Activated CD4-positive, alpha-beta T cell treated with anti-CD3 and anti-CD28 coated beads, Interleukin-2, amount 50 U/mL, for 24 hours (primary cell): ENCODE measurements at places on chromosomes 5 and 9.

- DNase-seq = no peak
Observed at GRCh38 chr9:90894986-90895687, 93.5 kb downstream of the SYK start.

- no peak for DNase-seq
Observed at GRCh38 chr9:93072383-93072795, 13.9 kb downstream of the SUSD3 start.

DNA sequence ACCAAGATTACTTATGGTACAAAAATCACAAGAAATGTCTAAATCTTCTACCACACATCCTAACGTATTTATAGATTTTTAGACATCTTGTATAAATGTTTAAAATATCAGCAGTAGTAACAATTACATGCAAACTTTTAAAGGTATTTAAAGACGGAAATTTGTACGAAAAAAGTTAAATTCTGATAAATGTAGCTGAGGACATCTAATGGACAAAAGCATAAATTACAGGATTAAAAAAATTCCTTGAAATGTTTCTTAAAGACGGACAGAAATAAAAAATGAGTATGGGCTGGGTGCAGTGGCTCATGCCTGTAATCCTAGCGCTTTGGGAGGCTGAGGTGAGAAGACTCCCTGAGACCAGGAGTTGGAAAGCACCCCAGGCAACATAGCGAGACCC is 15.8 kb downstream of the ERCC8 start:
- DNase-seq = no peak

DNA sequence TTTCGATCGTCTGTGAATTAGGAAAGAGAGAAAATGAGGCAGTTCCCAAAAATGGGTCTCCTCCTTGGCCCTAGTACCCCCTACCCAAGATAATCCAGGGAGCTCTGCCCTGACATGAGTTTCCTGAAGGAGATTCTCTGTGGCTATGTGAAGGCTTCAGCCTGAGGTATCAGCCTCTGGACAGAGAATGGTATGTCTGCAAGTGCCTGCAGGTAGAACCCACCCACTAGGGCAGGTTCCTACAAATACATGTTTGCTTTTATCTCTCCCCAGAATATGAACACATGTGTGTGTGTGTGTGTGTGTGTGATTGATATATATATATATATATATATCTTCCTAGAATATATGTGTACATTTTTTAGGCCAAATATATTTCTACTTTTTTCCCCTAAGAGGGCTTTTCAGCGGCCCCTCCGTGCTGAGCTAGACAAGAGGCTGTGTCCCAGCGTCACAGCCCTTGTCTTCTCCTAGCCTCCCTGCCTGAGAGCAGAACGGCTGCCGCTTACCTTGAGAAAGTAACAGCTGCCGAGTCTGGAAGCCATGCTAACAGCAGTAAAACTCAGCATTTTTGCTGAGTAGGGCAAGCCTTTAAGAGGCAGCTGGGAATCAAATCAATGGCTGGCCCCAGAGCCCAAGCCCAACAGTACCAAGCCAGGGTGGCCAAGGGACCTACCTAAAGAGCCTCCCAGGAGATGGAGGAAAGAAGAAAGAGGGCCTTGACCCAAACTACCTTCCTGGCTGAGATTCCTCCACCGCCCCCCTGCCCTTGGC is 2.1 kb downstream of the BRINP1 start:
- no peak for DNase-seq

DNA sequence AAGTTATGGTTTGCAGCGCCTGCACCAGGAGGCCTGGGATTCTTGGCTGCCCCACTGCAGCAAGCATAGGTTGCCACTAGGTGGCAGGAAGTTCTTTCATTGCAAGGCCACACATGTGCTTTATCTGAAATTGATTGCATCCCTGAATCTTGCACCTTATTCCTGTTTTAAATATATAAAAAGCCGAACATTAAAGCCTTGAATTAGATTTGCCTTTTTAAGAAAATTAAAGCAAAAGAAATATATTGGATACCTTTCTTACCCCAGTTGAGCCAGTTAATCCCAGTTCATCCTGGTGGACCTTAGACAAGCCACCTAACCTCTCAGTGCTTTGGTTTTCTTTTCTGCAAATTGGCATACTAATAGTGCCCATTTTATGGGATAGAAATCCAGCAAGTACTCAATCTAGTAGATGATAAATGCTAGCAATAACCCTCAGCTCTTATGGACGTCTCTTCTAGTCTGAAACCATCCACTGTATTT is 6.3 kb upstream of the TRMT10B start:
- peak; percentile 18 for DNase-seq

- peak; percentile 61 for DNase-seq
Observed at GRCh38 chr5:32232441-32233219, 58.5 kb upstream of the GOLPH3 start.

DNA sequence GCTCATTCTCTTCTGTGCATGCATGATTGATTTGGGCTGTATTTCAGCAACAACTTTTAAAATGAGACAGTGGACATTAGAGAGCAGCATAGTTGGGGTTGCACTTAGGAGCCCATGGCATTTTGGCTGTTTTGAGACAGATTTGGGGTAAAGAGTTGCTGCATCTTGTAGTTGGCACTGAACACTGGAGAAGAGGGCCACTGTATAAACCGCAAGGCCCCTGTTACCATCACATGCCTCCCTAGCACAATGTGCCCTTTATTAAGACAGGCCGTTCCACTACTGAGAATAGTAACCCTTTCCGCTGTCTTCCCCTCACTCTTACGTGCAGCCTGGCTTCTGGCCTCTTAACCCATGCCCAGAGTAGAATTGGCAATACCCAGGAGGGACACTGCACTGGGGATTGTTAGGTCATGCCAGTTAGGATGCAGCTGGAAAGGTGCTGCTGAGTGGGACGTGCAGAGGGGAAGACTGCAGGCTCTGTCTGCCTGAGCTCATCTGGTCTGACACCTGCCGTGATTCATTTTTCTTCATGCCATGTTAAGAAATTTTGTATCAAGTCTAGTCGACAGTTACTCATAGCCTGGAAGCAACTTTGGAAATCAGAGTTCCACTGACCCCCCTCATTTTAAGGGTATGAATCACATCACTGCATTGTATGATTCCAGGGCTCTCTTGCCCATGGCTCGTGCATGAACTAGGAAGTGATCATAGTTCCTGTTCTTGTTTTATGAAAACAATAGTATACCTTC is 146.9 kb upstream of the DMRT1 start:
- no peak for DNase-seq

- no peak for DNase-seq
Observed at GRCh38 chr5:167794121-167794520, 497.3 kb upstream of the WWC1 start.

DNA sequence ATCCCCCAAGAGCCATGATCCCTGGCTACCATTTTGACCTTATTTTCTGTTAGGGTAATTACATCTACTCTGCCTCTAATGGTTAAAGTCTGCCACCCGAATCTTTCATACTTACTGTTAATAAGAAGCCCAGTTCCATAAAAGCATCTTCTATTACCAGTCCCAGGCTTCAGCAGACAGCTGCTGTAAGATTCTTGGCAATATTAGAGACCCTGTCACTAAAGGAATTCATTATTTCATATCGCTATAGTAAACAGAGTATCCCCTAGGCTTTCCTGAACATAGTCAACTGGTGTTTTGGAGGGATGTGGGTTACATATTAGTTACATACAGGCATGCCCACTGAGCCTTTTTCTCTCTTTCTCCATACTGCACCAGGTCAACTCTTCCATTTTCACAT is 608.7 kb upstream of the SEMA6A start:
- DNase-seq = no peak

DNA sequence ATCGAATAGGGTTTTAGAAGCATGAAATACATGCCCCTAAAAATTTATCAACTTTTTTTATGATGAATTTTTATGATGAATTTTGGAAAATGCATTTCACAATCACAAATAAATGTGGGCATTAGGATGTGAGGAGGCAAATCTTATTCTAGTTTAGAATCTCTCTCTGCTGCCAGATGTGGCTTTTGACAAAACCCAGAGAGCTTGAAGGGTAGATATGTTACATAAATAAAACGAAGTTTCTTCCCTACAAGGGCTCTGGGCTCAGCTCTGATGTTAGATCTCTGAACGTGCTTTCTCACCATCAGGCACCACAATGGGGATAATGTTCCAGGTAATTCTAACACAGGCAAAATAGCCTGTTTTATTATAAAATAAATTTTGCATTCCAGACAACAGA is 102.3 kb upstream of the ADAMTSL1 start:
- DNase-seq = no peak

DNA sequence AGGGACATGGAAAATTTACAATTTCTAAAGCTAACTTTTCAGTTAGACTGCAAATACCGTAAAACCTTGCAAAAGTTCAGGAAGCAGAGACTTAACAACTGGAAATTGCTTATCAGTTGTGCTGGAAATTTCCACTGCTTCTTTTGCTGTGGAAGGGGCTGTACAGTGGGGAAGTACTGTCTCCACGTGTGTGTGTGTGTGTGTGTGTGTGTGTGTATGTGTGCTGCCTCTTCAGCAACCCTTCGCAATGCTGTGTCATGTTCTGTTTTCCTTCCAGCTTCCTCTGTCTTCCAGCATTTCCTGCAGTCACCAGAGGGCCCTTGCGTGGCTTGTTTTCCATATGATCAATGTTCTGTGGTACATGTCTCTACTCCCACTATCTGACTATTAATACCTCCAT is 87.5 kb upstream of the RANBP3L start:
- DNase-seq = no peak

GRCh38 chr9:114392749-114393112 is 4.9 kb upstream of the AKNA start:
- DNase-seq = no peak
